Chondrocyte (in vitro differentiated cells): ENCODE measurements at places on chromosomes 11 and 22.
A peak's percentile ranks its signal among the peaks of the same experiment; 100 is the strongest.

- H3K27me3 ChIP-seq, result peaks cover 8% of the 10 kb centered on the region
- DNase-seq, result no peak
- H3K36me3 ChIP-seq, result no peaks in the 10 kb centered on the region
Observed at GRCh38 chr11:112941104-112941503, 20.1 kb upstream of the NCAM1 start.

GRCh38 chr11:36492724-36493304 is 17.3 kb downstream of the TRAF6 start:
- H3K4me1 ChIP-seq, result peaks cover 16% of the 10 kb centered on the region
- H3K27ac ChIP-seq, result peak overlapping the region; percentile 52
- DNase-seq, result no peak
- H3K4me3 ChIP-seq, result no peak overlapping the region

- H3K4me1 ChIP-seq, result peaks cover 20% of the 10 kb centered on the region
- DNase-seq, result no peak
- no peak overlapping the region for H3K4me3 ChIP-seq
- H3K36me3 ChIP-seq, result peaks cover 41% of the 10 kb centered on the region
Observed at GRCh38 chr11:94968334-94968958, 4.9 kb downstream of the CWC15 start.

GRCh38 chr22:23899042-23899745 is 5.0 kb downstream of the MIF start:
- no peak for DNase-seq
- H3K4me1 ChIP-seq, result peaks cover 29% of the 10 kb centered on the region
- H3K36me3 ChIP-seq, result peaks cover 4% of the 10 kb centered on the region
- no peaks in the 10 kb centered on the region for H3K27me3 ChIP-seq
- H3K27ac ChIP-seq, result no peak overlapping the region

DNA sequence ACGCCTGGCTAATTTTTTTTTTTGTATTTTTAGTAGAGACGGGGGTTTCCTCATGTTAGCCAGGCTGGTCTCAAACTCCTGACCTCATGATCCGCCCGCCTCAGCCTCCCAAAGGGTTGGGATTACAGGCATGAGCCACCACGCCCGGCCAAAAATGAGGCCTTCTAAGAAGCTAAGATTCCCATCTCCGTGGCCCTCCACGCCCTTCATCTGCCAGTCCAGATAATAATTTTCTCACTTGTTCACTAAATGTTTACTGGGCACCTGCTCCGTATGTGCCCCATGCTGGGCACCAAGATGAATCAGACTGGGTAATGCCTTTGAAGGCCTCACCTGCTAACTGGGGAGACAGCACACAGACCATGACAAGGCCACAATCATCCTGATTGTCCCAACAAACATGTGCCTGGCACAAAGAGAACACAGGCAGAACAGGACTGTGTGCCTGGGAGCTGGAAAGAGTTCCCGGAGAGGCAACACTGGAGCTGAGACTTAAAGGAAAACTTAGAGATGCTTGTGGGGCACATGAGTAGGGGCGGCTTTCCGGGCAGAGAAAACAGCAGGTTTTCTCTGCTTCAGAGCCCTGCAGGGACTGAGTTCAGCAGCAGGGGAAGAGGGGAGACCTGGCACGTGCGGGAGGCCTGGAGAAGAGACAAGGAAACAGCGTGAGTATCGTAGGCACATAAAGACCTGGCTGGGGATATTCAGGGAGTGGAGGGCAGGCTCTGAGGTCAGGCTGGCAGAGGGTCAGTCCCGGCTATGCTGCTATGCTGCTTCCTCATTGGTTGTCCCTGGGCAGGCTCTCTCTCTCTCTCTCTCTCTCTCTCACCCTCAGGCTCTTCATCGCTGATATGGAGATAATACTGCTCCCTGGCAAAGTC is 2.4 kb downstream of the KIAA0930 start:
- no peak overlapping the region for H3K4me3 ChIP-seq
- H3K27ac ChIP-seq, result no peak overlapping the region
- H3K4me1 ChIP-seq, result peaks cover 27% of the 10 kb centered on the region
- no peak for DNase-seq
- no peaks in the 10 kb centered on the region for H3K27me3 ChIP-seq
- H3K36me3 ChIP-seq, result peaks cover 3% of the 10 kb centered on the region
